Stimulated activated CD4-positive, alpha-beta T cell treated with anti-CD3 and anti-CD28 coated beads, TNF-alpha, amount 100 ng/mL, for 4 hours (primary cell): ENCODE measurements at places on chromosomes 4 and X.

- DNase-seq: peak; percentile 51
Observed at GRCh38 chr4:10096201-10096977, 20.2 kb downstream of the WDR1 start.

DNA sequence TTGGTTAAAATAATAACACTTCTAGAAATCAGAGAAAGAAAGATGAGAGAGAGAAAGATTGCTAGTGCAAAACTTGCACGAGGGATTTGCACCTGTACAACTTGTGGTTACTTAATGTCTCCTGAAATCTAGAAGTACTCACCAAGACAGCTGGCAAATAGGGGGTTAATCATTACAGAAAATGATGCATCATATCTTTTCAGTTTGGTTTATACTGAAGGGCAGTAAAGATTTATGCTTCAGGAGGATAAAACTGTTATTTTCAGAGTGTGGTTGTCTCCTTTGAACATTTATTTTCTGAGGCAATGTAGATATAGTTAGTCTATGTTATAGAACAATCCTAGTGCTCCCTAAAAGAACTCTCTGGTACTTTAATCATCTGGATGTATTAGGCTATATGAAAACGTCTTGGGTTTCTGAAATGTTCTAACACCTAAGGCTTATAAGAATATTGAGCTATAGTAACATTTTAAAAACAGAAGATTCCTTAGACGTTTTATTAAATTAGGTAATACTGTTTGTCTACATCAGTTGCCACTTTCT, 13.3 kb downstream of the ATOH1 start:
- no peak for DNase-seq

- no peak for DNase-seq
Observed at GRCh38 chr4:61805227-61805626, 605.1 kb downstream of the ADGRL3 start.

DNA sequence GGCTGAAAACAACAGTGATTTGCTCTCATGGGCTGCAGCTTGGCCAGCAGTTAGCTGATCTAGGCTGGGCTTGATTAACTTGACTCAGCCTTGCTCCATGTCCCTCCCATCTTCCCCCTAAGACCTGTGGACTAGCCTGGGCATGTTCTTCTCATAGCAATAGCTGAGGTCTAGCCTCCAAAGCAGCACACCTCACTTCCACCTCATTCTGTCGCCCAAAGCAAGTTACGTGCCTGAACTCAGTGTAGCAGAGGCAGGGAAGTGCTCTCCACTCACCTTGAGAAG, 62.2 kb downstream of the EVC start:
- DNase-seq: no peak

DNA sequence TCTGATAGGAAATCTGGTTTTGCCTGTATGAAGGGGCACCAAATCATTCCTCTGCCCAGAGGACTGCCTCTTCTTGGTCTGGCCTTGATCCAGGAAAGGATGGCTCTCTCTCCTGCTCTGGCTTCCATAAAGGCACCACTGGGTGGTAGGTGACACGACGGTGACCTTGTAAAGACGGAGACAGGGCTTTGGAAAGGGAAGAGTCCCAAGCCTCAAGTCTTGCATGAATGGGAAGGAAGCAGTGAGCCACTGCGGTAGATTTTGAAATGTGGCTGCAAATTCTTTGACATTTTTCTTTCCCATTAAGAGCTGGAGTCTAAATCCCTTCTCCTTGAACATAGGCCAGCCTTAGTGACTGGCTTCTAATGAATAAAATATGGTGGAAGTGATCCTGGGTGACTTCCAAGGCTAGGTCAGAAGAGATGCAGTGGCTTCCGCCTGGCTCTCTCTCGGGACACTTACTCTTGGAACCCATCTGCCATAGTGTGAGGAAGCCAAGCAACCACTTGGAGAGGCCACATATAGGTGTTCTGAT, 347.4 kb downstream of the BCOR start:
- DNase-seq: no peak

DNA sequence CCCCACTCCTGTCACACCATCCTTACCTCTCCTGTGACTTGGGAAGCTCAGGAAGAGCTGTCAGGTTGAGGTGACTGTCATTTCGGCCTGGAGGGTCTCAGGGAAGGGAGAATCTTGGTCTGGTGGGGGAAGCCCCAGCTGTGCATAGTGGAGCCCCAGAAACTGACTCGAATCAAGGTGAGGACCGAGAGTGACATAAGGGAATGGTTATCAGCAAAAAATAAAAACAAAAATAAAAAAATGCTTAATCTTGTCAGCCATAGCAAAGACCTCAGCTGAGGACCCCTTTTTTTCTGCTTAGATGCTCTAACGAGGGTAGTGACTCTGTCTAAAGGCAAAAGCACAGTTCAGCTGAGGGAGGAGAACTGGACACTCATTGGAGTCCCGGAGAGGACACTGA, at the start of gene MAGEB17:
TSS of gene MAGEB17 (plus strand) at position 301 of the 400 bp plus-strand sequence. CDS start 2,902 bp downstream, outside the sequence.
- DNase-seq: no peak

- no peak for DNase-seq
Observed at GRCh38 chr4:87117051-87117731, 103.2 kb downstream of the KLHL8 start.

- no peak for DNase-seq
Observed at GRCh38 chrX:152520653-152521052, 69.5 kb upstream of the GABRA3 start.

- no peak for DNase-seq
Observed at GRCh38 chr4:41125558-41126311, 88.6 kb downstream of the APBB2 start.

DNA sequence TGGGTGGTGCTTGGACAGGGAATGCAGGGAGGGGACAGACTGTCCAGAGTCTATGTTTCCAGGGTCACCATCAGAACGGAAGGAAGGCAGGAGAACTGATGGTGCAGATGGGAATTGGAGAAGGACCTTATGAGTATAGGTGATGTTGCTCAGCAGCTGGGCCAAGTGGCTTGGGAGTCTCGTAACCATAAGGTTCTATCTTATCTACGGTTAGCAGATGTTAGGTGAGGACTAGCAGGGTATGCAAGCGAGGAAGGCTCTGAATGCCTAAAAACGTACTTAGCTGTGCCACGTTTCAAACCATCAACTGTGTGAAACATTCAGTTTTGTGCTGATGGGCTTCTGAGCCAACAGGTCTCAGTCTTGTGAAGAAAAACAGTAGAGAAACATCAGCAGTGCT, 22.4 kb downstream of the MAGEA9 start:
- no peak for DNase-seq

GRCh38 chr4:15299627-15300026, 128.2 kb upstream of the C1QTNF7 start:
- no peak for DNase-seq

DNA sequence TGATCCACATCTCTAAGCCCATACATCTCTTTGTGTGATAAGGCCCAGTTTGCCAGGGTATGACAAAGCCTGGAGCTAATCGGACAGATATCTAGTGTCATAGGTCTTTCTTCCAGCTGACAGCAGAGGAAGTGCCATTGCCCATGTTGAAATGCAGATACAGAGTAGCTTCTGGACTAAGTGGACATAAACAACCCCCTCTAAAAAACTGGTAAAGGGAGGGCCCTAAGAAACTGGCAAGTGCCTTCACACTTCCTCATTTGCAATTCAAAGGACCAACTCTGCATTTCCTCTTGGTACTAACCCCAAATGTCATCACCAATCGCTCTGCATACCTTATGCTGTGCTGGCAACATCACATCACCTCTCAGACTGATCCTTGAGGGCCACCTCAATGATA, 20.8 kb downstream of the ARHGEF6 start:
- no peak for DNase-seq

GRCh38 chrX:11751261-11751660, 6.8 kb upstream of the MSL3 start:
- DNase-seq: no peak
